ENCODE measurements at places on chromosomes 2 and 18. TPM values are rescaled to one million over a fixed set of nuclear protein-coding genes. Genes with fewer than 3 reads are reported as not detected.

Gene OSR1
- total RNA-seq, result 1.3 TPM

- DNase-seq, result no peak
Measured at GRCh38 chr2:118290411-118291250, 202.4 kb downstream of the INSIG2 start.

- no peak for DNase-seq
Measured at GRCh38 chr2:57720728-57721627, 325.6 kb upstream of the VRK2 start.

DNA sequence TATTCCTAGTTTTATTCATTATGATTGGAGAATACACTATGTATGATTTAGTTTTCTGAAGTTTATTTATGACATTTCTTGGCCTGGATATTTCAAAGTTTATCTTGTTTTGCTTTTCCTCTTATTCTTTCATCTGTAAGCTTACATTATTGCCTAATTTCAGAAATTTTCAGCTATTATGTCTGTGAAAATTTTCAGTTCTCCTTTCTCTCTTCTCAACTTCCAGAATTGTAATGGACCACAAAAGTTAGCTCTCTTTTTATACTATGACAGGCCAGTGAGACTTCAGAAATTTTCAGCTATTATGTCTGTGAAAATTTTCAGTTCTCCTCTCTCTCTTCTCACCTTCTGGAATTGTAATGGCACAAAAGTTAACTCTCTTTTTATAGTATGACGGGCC is 97.2 kb upstream of the SCN7A start:
- no peak for DNase-seq

GRCh38 chr2:190052307-190052706 is 10.2 kb downstream of the MSTN start:
- no peak for DNase-seq

- no peak for DNase-seq
Measured at GRCh38 chr18:11108947-11109346, 40.4 kb downstream of the PIEZO2 start.

Gene CYP26B1
- total RNA-seq, result 0.44 TPM

DNA sequence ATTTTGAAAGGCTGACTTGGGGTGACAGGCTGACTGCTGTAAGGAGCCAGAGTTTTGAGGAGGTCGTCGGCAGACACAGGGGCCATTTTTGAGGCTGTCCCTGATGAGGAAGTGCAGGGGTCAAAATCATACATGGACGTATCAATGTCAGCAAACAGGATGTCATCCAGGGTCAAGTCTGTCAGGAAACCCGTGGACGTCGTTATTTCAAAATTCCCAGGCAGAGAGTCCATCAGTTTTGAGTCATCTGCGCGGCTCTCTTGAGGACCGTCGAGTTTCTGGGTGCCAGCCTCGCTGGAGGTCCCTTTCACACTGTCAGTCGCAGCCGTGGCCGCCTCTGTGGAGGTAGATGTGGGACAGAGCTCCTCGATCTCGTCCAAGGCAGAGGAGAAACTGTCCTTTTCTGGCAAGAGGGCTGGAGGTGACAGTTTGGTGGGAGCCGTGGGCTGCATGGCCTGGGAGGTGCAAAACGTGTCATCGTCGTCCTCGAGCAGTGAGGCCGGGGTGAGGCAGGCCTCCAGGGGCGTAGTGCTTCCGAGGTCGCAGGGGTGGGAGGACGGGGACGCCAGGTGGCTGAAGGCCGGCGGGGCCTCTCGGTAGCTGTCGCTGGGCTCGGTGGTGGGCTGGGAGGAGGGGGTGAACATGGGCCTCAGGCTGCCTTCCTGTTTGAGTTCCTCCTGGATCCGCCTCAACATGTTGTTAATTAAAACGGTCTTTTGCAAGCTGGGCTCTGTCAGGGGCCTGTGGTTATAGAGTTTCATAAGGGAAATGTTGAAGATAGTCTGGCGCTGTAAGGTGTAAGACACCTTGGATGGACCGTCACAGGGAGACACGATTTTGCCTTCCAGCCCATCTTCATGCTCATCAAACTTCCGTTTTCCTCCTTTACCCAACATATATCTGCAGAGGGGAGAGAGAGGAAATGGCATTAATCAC is 17.5 kb downstream of the SERTAD2 start:
- no peak for DNase-seq

Gene CRACDL
- total RNA-seq, result 13.3 TPM

- no peak for DNase-seq
Measured at GRCh38 chr18:58559427-58560186, 69.3 kb downstream of the ALPK2 start.

DNA sequence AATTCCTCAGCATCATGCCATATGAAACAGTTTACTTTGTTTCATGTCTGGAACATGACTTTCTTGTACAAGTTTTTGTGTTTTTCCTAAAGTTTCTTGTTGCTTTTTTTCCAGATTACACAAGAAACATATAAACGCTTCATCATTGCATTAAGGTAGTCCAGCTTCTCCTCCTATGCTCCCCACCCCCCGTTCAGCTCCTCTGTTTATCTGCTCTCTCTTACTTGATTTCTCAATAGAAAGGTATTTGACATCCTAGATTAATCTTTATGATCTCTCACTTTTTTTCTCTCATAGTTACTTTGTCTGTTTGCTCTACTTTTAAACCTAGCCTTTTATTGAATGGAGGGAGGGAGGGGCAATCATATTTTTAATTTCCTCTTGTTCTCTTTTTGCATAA is 25.4 kb downstream of the SLC40A1 start:
- DNase-seq, result no peak
